ENCODE measurements at places on chromosomes 2 and 18.

DNA sequence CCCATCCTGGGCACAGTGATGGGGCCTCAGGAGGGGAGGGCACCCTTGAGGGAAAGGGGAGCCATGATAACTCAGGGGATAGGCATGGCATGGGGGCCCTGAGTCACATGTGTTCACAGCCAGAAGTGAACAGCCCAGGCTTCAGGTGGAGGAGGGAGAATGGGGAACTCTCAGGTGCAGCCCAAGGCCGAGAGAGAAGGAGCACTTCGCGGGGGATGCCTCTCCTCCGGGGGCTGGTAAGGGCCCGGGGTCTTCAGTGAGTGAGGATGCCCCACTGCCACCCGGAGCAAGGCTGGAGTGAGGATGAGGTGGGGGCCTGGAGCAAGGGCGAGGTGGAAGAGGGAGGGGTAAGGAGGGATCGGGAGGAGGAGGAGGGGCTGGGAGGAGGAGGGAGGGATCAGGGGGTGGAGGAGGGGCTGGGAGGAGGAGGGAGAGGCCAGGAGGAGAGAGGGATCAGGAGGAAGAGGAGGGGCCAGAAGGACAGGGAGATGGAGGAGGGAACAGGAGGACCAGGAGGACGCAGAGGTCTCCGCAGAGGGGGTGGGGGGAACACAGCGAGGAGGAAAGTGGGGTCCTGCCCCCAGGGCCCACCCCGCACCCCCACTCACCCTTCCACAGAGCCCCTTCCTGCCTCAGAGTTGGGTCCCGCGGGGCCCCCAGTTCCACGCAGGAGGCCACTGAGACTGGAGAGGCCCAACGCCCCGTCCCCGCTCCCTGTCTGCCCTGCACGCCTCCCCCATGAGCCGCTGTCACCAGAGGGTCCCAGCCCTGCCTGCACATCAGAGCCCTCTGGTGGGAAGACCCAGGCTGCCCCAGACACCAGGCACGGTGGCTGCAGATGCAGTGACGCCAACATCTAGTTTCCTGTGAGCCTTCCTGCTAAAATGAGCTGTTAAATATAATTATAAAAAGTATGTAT lies 42.8 kb downstream of the RAMP1 start:
- H3K4me3 ChIP-seq, result peak overlapping the region; percentile 61
- H3K27ac ChIP-seq, result peak overlapping the region; percentile 87
- H3K27me3 ChIP-seq, result no peaks in the 10 kb centered on the region
- peaks cover 63% of the 10 kb centered on the region for H3K4me1 ChIP-seq

- H3K4me3 ChIP-seq, result no peak overlapping the region
- no peaks in the 10 kb centered on the region for H3K36me3 ChIP-seq
- no peak overlapping the region for H3K27ac ChIP-seq
- no peak for DNase-seq
Observed at GRCh38 chr2:206611191-206611590, 31.1 kb upstream of the FAM237A start.

- peaks cover 91% of the 10 kb centered on the region for H3K4me1 ChIP-seq
- peak overlapping the region; percentile 72 for H3K4me3 ChIP-seq
Observed at GRCh38 chr18:63213331-63213900, 106.2 kb downstream of the BCL2 start.

- H3K4me1 ChIP-seq, result peaks cover 15% of the 10 kb centered on the region
- no peaks in the 10 kb centered on the region for H3K27me3 ChIP-seq
- no peak overlapping the region for H3K27ac ChIP-seq
- peak; percentile 6 for DNase-seq
- no peak overlapping the region for H3K4me3 ChIP-seq
Observed at GRCh38 chr18:62751341-62751821, 36.0 kb downstream of the PHLPP1 start.

GRCh38 chr18:69968039-69968438 lies 20.4 kb upstream of the CD226 start:
- H3K27me3 ChIP-seq, result no peaks in the 10 kb centered on the region
- H3K36me3 ChIP-seq, result peaks cover 2% of the 10 kb centered on the region
- peak; percentile 74 for DNase-seq
- H3K4me1 ChIP-seq, result peaks cover 18% of the 10 kb centered on the region
- no peak overlapping the region for H3K4me3 ChIP-seq

GRCh38 chr2:25035537-25036220 lies 6.2 kb upstream of the EFR3B start:
- peaks cover 3% of the 10 kb centered on the region for H3K4me1 ChIP-seq
- H3K4me3 ChIP-seq, result no peak overlapping the region
- no peak for DNase-seq

GRCh38 chr2:11551569-11552259 lies 17.9 kb downstream of the GREB1 start:
- H3K36me3 ChIP-seq, result no peaks in the 10 kb centered on the region
- peaks cover 40% of the 10 kb centered on the region for H3K27me3 ChIP-seq
- peaks cover 5% of the 10 kb centered on the region for H3K4me1 ChIP-seq
- H3K27ac ChIP-seq, result no peak overlapping the region

- peaks cover 5% of the 10 kb centered on the region for H3K27me3 ChIP-seq
- H3K4me1 ChIP-seq, result no peaks in the 10 kb centered on the region
- no peak overlapping the region for H3K4me3 ChIP-seq
- DNase-seq, result no peak
Observed at GRCh38 chr2:233705911-233706506, 6.7 kb upstream of the UGT1A5 start.

GRCh38 chr18:12301263-12302005 lies 6.6 kb upstream of the TUBB6 start:
- DNase-seq, result no peak
- H3K27me3 ChIP-seq, result peaks cover 21% of the 10 kb centered on the region
- H3K4me1 ChIP-seq, result no peaks in the 10 kb centered on the region
